Activated B cell treated with CpG ODN at 0.5 μM for 24 hours (primary cell): ENCODE measurements at places on chromosomes 11 and 22. TPM values are rescaled to one million over a fixed set of nuclear protein-coding genes. Genes with fewer than 3 reads are reported as not detected.

- peaks cover 43% of the 10 kb centered on the region for H3K4me1 ChIP-seq
- DNase-seq, result no peak
- H3K27me3 ChIP-seq, result no peaks in the 10 kb centered on the region
- no peak overlapping the region for H3K4me3 ChIP-seq
Observed at GRCh38 chr11:130088217-130088616, 18.5 kb downstream of the APLP2 start.

The TRIM64 gene
- not detected in 2 replicates for total RNA-seq

The PRSS23 gene
- total RNA-seq, result not detected in 2 replicates

The OR10G6 gene
- not detected in 2 replicates for total RNA-seq

The LINC01488 gene
- total RNA-seq, result not detected in 2 replicates

DNA sequence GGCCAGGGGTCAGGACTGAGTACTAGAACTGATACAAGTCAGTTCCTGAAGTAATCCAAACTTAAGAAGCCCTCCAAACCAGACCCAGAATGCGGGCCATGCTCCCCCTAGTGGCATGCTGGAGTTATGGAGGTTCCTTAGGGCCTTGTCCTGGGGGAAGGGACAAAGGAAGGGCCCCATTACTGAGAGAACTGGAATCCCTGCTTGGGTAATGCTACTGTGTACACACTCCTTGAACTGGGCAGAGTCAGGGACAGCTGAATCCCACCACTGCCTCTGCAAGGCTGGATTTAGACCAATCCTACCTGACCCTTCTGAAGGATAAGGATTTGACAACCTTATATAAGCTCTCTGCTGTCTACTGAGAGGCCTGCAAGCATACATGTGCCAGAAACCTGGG lies 97.3 kb upstream of the AKIP1 start:
- no peaks in the 10 kb centered on the region for H3K36me3 ChIP-seq
- no peak overlapping the region for H3K4me3 ChIP-seq
- H3K27me3 ChIP-seq, result peaks cover 10% of the 10 kb centered on the region
- H3K4me1 ChIP-seq, result peaks cover 10% of the 10 kb centered on the region
- DNase-seq, result peak; percentile 29

DNA sequence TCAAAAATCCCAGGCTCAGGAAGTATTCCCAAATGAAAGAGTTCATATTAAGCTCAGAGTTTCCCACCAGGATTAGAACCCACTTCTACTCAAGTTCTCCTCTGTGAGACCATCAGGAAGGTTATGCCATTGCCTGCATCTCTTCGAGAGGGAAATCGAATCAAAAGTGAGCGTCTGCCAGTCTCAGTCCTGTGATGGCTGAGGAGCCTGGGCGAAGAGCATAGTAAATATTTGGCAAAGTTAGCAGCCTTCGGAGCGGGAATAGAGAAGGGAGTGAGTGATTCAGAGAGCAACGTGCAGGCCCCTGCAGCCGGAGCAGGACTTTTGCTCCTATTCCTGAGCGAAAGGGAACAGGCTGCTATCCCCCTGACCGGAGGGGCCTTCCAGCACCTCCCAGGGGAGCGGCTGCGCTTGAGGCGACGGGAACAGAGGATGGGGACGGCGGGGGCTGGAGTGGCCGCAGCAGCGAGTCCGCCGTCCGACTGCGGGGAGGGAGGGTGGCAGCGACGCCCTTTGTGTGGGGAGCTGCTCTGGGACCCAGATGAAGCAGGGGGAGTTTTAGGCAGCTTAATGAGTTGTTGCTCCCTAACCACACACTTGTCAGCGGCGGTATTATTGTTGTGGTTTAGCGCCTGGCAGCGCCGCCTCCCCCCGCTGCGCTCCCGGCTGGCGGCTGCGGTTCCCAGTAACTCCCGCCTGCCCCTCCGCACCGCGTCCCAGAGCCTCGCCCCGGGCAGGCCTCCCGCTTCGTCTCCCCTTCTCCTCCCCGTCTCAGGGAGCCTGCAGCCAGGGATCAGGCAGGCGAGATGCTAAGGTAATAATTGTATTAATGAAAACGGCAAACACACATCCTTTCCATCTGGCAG lies 21.7 kb upstream of the NRGN start:
- no peak overlapping the region for H3K27ac ChIP-seq
- H3K4me1 ChIP-seq, result peaks cover 31% of the 10 kb centered on the region
- H3K27me3 ChIP-seq, result peaks cover 40% of the 10 kb centered on the region

The TMPRSS4 gene
- not detected in 2 replicates for total RNA-seq

DNA sequence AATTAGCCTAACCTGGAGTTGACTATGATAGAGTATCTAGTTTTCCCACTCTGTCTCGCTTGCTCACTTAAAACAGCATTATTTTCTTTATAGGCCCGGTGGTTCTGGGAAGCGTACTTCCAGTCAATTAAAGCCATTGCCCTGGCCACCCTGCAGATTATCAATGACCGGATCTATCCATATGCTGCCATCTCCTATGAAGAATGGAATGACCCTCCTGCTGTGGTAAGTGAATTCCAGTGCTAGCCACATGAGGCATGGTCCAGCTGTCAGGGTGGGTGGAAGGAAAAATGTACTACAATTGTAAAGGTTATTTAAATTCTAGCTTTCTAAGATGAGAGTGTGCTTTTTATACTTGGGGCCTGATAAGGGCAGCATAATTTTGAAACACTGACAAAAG lies 76.0 kb downstream of the EXT2 start:
- no peak for DNase-seq
- H3K36me3 ChIP-seq, result peaks cover 35% of the 10 kb centered on the region
- H3K27ac ChIP-seq, result no peak overlapping the region
- no peaks in the 10 kb centered on the region for H3K27me3 ChIP-seq

GRCh38 chr22:48569476-48570233 lies 1258.0 kb downstream of the BRD1 start:
- no peak for DNase-seq
- H3K4me1 ChIP-seq, result peaks cover 4% of the 10 kb centered on the region
- no peaks in the 10 kb centered on the region for H3K36me3 ChIP-seq
- H3K4me3 ChIP-seq, result no peak overlapping the region

The MYEOV gene
- 0.62 TPM in 1 of 2 replicates, not detected in the other for total RNA-seq

The NOX4 gene
- total RNA-seq, result not detected in 2 replicates

DNA sequence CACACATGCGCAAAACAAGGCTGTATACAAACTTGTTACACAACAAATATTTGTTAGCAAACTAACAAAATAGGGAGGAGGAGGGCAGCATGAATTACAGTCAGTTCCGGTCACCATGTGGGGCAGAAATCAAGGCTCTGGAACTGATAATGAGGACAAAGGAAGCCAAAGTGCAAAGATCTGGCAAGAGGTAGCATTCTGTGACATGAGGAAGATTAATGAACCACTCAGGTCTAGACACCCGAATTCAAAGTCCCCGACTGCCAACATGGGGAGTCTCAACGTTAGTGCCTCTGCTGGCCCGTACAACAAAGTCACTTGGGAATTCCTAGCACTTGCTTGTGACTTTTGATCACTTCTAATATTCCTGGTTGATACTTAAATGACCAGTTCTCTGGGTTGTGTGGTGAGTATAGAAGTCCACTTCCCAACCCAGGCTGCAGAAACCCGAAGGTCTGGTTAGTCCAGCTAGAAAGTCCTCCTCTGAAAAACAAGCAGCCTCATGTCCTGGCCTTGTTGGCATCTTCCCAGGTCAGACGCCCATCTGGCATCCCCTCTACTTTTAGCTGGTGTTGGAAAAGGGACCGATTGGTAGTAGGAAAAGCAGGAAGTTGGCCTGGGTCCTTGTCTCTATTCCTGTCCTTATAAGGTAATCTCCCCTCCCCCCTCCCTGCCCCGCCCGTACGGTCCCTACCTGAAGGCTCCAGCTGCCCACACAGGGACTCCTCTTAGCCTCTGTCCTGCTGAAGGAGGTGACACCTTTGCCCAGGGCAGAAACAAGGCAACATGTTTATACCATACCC lies 1.6 kb downstream of the SUN2 start:
- H3K4me3 ChIP-seq, result peak overlapping the region; percentile 92
- no peaks in the 10 kb centered on the region for H3K27me3 ChIP-seq
- H3K36me3 ChIP-seq, result peaks cover 38% of the 10 kb centered on the region

DNA sequence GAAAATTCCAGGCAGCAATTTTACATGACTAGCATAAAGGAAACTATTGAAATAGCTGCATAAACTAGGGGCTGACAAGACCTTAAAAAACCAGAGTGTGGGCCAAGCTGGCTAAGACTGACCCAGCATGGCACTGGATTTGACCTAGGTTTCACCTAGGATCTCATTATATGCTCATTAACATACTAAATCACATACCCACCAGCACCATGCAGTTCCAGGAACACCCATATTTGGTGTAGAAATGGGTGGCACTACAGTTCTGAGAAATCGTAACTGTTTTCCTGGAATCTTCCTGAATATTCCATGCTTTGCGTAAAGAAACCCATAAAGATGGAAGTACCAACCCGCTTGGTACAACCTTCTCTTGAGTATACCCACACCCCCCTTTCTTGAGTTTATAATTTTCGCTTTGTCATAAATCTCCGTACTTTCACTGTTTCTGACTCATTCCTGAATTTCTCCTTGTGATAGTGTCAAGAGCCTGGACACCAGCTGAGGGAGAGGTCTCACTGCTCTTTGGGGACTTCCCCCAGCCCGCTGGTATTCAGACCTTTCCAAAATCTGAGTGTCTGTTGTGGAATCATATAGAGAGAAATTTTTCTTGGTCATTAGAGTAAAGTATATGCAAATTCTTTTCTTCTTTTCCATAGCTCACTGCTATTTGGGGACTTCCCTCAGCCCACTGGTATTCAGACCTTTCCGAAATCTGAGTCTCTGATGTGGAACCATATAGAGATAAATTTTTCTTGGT lies 55.1 kb downstream of the MTMR3 start:
- no peaks in the 10 kb centered on the region for H3K27me3 ChIP-seq
- peak overlapping the region; percentile 87 for H3K27ac ChIP-seq
- H3K4me1 ChIP-seq, result peaks cover 45% of the 10 kb centered on the region

- no peak for DNase-seq
- H3K36me3 ChIP-seq, result peaks cover 64% of the 10 kb centered on the region
- no peaks in the 10 kb centered on the region for H3K27me3 ChIP-seq
- H3K4me1 ChIP-seq, result peaks cover 65% of the 10 kb centered on the region
- peak overlapping the region; percentile 98 for H3K27ac ChIP-seq
Observed at GRCh38 chr22:24550028-24550901, 4.7 kb downstream of the GUCD1 start.

GRCh38 chr22:20955548-20955947 lies 11.5 kb upstream of the AIFM3 start:
- H3K27ac ChIP-seq, result no peak overlapping the region

DNA sequence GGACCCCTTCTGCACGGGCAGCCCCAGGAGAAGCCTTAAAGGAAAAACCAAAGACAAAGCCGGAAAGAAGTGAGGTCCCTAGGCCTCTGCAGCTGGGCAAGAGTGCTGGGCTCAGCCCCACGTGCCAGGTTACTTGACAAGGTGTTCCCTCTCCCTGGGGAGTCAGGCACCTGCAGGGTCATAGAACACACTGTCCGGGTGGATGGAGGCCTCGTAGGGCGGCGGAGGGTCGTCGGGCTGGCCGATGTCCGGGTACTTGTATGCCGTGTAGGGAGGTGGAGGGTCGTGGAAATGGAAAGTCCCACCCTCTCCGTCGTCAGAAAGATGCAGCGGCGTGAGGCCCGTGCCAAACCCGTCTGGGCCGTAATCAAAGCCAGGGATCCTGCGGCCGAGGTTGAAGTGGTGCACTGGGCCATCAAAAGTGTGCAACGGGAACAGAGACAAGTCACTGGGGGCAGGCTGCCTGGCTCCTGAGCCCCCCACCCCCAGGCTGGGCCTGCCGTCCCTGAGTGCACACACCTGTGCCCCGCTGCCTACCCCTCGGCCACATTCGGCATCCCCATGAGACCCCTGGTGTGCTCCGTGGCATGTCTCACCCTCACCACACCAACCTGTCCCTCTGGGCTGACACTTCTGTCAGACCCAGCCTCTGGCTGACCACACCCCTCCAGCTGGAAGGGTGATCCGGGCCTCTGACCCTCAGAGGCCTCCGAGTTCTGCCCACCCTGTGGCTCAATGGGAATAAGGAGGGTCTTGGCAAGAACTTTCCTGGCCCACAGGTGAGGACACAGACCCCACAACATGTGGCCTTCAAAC lies 81.1 kb downstream of the DGCR2 start:
- no peaks in the 10 kb centered on the region for H3K27me3 ChIP-seq
- no peak for DNase-seq
- no peak overlapping the region for H3K4me3 ChIP-seq
- H3K36me3 ChIP-seq, result peaks cover 94% of the 10 kb centered on the region

DNA sequence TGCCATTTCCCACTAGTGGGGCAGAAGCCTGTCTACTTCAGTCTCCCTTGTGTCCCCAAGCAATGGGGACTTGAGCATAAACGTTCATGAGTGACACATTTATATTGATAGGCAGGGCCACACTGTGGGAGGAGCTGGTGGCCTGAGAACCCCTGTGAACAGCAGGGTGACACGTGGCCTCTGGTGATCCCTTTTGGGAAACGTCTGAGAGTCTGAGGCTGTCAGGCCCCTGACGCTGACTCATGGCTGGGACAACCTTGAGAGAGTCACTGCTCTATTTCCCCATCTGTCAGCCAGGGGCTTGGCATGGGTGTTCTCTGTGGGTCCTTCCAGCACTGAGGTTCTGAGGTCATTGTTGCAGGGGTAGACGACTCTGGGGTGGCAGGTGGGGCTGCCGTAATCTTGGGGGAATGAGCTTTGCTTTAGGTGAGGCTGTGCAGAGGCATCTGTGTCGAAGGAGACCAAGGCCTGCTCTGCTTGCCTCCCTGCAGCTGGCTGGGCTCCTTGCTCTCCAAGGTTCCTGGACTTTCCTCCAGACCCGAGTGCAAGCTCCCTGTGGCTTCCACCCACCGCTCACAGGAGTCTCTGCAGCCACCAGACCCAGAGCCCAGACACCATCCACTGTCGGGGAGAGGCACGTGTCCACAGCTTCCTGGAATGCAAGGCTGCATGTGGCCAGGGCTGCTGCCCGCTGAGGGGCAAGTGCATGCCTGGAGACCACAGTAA lies 54.7 kb downstream of the SMIM38 start:
- no peaks in the 10 kb centered on the region for H3K36me3 ChIP-seq
- peaks cover 7% of the 10 kb centered on the region for H3K27me3 ChIP-seq
- no peak overlapping the region for H3K4me3 ChIP-seq
- no peak overlapping the region for H3K27ac ChIP-seq

GRCh38 chr11:128359515-128359914 lies 227.8 kb downstream of the ETS1 start:
- no peak for DNase-seq
- no peaks in the 10 kb centered on the region for H3K27me3 ChIP-seq
- H3K4me1 ChIP-seq, result peaks cover 18% of the 10 kb centered on the region
- H3K4me3 ChIP-seq, result no peak overlapping the region
- no peaks in the 10 kb centered on the region for H3K36me3 ChIP-seq

GRCh38 chr11:86196085-86196696 lies 48.4 kb upstream of the EED start:
- DNase-seq, result no peak
- H3K36me3 ChIP-seq, result no peaks in the 10 kb centered on the region
- peaks cover 27% of the 10 kb centered on the region for H3K4me1 ChIP-seq
- no peak overlapping the region for H3K27ac ChIP-seq

GRCh38 chr11:131904756-131905155 lies 534.3 kb downstream of the NTM start:
- H3K4me3 ChIP-seq, result no peak overlapping the region
- peaks cover 10% of the 10 kb centered on the region for H3K27me3 ChIP-seq
- no peak overlapping the region for H3K27ac ChIP-seq
- DNase-seq, result no peak
- no peaks in the 10 kb centered on the region for H3K36me3 ChIP-seq
- H3K4me1 ChIP-seq, result no peaks in the 10 kb centered on the region
